ENCODE measurements at places on chromosomes 1 and 21.
A peak's percentile ranks its signal among the peaks of the same experiment; 100 is the strongest.

- DNase-seq, result no peak
Observed at GRCh38 chr1:162400790-162401355, 11.1 kb downstream of the SH2D1B start.

DNA sequence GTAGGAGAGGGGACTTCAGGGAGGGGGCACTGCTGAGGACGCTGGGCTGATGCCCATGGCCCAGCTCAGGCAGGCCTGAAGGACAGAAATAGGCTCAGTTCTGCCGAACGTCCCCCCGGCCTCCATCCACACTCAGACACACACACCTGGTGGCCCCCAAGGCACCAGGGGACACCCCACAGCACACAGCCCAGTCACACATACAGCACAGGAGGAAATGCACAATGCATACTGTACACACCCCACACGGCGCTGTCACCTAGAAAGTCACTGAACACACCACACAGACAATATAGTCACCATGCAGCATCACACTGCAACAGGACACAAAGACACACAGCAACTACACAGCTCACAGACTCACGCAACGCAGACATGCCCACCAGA, 562 bp downstream of the SYTL1 start:
- DNase-seq, result no peak

DNA sequence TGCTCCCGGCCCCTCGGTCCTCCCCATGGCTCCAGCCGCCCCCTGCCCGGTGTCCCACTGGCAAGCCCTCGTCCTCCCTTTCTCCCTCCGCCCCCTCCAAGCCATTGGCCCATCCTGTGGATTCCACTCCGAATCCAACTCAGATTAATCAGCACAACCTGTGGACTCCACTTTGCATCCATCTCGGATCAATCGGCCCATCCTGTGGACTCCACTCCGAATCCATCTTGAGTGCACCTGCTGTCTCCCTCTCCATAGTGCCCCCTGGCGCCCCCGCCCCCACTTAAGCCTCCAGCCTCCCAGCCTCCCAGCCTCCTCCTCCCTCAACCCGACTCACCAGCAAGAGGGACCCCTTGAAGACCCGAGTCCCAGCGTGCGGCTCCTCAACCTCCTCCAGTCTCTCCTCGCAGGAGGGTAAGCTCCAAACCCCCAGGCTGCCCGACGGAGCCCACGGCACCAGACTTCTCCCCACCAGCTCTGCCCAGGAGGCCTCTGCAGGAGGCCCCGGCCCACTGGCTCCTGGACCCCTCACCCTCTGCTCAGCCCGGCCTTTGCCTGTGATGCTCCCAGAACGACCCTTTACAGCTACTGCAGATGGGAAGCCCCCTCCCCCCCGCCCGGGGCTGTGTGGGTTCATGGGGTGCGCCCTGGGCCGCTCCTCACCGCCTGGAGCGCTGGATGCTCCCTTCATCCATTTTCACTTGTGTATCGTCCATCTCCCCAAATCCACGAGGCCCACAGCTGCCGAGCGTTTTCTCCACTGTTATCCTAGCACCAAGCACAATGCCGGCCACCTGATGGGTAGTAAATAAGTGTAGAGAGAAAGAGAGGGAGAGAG, 40.6 kb upstream of the TSPEAR start:
- DNase-seq, result no peak

DNA sequence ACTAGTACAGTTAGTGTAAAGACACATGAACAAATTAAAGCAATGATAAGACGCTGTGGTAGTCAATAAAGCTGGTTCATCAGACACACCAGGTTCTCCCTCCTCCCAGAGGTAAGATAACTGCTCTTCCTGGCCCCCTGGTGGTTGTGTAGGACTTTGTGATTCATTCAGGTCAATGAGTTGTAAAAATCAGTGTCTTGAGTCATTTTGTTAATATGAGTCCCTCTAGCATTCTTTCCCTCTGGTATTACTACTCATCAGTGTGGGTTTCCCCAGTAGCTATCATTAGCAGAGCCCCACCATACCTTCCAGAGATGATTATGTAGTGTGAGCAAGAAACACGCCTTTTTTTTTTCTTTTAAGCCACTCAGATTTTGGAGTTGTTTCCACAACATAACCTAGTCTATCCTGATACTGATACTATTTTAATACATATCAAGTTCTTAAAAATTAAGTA, 3.6 kb upstream of the SETDB1 start:
- DNase-seq, result peak; percentile 62

DNA sequence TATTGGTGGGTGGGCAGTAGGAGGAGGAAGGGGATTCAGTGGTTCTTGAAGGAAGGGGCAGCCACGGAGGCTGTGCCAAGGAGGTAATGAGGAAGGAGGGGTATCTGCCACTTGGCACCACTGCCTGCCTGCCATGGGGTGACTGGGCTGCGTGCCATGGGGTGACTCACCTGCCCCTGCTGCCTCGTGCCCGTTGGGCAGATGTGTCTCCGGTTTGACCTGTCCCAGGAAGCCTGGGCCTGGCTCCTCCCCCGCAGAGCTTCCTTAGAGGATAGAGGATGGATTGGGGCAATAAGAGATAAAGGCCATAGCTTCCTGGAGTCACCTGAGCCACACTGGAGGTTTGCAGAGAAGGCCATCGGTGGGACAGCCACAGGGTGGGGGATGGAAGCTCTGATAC, 1.7 kb downstream of the PADI3 start:
- DNase-seq, result peak; percentile 41

GRCh38 chr1:47433477-47434050, 4.3 kb upstream of the FOXD2 start:
- no peak for DNase-seq
